ENCODE measurements at places on chromosomes 3 and 15.

DNA sequence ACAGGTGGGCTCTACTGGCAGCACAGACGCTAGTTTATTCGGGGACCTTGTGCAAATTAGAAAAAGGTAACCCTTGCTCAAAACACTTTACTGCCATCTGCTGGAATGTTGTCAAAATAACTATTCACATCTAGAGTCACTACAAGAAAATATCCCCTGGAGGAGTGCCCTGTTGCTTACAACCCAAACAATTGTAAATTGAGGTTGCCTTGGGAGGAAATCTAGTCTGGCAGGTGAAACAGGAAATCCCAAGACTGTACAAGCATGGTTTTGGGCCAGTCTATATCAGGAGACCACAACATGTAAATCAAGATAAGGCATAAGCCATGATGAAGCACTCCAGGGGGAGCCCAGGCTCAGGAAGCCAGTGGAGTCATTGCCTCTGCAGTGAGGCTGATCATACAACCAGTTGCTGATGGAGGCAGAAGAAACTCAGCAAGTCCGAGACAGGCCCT lies 136.8 kb upstream of the ACP3 start:
- no peak for DNase-seq

DNA sequence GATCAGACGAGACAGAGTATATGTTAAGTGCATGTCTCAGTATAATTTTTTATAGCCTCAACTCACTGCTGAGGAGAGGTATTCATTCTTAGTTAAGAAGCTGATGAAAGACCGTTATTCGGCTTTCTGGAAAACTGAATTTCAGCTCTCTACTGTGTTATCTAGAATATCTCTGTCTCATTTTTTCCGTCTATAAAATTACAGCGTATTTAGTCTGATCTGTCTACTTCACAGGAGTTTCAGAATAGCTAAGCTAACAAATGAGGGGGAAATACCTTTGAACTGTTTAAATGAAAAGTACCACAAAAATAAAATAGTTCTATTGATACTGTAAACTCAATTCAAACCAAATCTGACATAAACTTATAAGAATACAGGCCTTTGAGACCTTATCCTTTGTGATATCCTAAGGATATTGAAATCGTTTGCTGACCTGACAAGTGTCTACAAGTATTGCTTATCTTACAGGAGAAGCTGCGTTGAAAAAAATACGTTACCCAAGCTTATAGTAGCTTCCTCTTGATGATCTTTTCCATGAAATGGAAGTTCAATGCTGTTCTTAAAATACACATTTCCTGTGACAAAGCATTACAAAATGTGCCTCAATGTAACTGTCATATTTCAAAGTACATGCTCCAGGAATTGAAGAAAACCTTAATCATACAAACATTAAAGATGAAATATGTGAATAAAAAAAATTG lies 104.6 kb downstream of the IL1RAP start:
- DNase-seq: no peak

GRCh38 chr3:159877924-159878323 lies 110.7 kb upstream of the IL12A start:
- DNase-seq: no peak

DNA sequence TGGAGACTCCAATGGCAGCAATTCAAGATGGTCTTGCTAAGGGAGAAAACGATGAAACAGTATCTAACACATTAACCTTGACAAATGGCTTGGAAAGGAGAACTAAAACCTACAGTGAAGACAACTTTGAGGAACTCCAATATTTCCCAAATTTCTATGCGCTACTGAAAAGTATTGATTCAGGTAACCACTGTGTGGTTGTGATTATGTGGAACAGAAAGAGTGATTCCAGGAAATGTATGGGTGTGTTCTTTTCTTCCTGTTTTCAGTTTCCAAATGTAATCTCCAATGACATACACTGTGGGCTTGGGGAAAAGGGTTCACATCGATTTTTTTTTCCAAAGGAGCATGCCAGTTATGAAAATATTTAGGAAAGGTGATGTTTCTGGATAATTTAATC lies 10.9 kb downstream of the SCG3 start:
- DNase-seq: no peak

DNA sequence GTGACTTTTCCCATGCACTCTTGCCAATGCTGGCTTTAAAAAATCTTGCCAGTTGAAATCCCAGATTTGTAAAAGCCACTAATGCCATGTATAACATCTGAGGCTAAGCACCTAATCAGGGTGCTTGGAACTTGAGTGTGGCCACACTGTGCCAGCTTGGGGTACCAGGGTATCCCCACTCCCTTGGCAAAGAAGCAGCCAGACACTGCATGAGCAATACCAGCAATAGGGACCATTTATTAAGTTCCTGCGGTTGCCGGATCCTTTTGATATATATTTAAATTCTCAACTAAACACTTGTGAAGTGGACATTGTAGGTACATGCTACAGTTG lies 2.2 kb upstream of the RHCG start:
- DNase-seq: no peak

DNA sequence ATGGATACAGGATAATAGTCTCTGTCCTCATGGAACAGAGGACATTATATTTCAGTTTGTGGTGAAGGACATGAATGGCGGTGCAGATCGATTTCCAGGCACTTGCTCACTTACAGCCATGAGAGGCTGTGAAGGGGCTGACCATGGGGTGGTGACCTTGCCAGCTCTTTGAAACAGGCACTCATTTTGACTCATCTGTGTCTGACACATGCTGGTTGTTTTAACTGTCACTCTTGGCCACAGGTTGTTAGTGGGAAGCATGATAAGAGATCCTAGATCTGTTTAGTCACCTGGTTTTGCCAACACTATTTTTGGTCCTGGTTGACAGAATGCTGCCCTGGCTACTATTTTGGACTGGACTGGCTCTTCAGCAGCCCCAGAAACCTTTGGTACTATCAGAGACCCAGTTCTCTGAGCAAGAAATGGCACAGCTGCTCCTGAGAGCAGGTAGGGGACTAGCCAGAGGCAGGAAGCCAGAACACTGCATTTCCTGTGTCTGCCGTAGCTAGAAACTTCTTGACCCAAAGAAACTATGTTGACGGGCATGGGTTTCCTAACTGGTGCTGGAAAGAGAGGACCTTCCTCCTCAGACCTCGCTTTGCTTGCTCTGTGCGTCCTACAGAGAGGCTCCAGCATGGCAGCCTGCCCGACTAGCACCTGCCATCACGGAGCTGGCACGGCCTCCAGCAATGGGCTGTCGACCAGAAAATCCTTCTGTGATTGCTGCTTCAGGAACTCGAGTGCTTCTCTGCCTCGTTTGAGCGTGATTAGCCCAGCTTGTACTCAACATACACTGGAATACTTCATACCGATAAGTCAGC lies 6.3 kb downstream of the PXYLP1 start:
- DNase-seq: peak; percentile 56

DNA sequence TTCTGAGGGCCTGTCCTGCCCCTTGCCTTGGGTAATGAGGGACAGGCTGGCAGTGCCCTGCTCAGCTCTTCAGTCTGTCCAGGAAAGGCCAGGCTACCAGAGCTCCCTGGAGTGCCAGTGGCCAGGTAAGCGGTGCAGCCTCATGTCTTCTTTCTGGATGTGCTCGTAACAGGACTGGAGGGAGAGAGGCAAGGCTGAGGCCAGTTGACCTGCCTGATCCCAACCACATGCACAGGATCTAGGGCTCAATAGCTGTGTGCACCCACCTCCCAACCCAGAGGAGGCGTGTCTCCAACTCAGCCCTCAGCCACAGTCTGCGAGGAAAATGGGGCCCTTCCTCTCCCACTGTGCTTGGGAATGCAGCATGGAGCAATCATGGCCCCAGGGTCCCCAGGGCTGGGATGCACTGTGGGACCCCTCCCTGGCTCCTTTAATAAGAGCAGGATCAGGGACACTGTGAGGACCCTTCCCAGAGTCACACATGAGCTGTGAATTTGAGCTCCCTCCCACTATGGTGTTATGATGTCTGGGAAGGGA lies 22.5 kb downstream of the ALS2CL start:
- DNase-seq: no peak

All from activated CD4-positive, alpha-beta T cell treated with anti-CD3 and anti-CD28 coated beads for 48 hours (primary cell).